ENCODE measurements at places on chromosomes 7 and 10.

DNA sequence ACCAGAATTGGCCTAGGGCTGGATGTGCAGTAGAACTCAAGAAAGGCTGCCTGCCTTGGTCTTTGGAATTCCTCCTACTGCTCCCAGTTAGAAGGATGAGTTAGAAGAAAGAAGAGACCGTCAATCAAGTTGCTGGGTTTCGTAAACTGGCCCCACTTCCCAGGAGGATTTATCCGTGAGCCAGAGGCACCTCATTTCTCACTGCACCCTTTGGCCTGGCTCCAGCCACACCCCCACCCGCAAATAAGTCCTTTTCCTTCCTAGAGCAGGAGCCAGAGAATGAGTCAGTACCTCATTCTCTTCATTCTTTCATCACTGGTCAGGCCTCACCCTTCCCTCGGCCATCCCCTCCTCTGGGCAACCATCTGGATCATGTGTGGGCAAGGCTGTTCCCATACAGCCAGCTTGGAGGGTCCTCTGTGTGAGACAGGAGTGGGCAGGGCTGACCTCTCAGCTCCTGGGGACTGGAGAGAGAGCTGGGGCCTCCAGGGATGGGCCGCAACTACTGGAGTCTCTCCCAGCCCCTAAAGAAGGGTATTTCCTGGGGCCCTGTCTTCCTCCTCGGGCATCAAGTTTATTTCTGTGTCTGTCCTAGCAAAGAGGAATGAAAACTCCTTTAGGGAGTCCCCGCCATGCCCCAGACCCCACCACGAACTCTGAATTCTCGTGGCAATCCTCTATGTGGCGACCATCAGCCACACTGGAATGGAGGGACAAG is 87.2 kb upstream of the DUSP5 start:
- no peak for DNase-seq

- no peak for DNase-seq
These were observed 18.1 kb downstream of the ADRB1 start for GRCh38 chr10:114061789-114062188.

- no peak for DNase-seq
These were observed 38.5 kb upstream of the LBX1 start for GRCh38 chr10:101267776-101268175.

DNA sequence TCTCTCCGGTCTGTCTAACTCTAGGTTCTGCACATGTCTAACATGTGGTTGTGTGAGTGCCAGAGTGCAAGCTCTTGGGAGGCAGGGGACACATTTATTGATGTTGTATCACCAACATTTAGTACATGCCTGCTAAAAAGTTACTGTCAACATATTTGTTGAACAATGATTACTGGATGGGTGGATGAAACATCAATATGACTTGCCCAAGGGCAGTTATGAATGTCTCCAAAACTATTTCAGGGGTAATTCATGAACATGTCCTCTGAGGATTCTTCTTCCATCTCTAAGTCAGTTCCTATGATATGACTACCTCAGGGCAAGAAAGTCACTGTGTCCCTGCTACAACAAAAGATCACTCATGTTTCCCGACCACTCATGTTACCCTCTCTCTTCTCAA is 91.3 kb upstream of the STEAP1B start:
- DNase-seq = no peak

- no peak for DNase-seq
These were observed 566.1 kb upstream of the NRP1 start for GRCh38 chr10:33900596-33900995.

DNA sequence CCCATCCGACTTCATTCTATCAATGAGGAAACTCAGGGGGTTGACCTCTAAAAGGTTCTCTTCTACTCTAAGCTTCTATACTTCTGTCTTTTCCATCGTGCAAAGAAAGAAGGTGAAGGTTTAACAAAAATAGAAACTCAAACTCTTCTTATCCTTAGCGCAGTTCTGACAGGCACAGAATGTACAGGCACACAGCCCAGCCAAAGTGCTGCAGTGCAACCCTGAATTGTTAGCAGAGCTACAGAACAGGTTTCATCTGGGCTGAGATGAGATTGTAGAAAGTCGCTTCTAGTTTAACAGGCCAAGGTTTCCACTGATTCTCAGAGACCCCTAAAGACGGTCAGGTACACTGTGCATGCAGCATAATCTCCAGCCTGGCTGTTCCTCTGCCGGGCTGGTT is 79.3 kb upstream of the AFAP1L2 start:
- no peak for DNase-seq

DNA sequence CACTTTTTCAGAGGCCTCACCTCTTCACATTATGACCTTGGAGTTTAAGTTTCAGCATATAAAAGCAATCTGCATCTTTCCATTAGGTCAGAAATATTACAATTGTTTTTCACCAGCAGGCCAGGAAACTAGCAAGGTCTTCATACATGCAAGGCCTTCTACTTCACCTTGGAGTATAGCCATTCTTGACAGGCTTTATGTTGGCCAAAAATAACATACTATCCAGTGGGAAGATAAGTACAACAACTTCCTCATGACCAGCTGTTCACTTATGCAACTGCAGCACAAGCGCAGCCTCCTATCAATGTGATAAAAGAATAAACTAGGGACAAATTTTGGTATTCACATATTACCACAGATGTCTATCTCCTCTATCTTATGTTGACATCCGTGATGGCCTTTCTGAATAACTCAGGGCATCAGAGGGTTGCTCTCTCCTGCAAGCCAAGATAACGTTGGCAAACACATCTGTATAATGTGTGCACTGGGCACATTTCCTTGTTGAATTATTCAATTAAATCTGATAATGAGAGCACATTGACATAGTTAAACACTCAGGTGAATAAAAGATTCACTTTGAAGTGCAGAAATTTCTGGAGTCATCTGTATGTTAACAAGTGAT is 239.8 kb downstream of the FZD1 start:
- no peak for DNase-seq

GRCh38 chr10:36779238-36779846 is 346.1 kb upstream of the ANKRD30A start:
- DNase-seq = no peak

DNA sequence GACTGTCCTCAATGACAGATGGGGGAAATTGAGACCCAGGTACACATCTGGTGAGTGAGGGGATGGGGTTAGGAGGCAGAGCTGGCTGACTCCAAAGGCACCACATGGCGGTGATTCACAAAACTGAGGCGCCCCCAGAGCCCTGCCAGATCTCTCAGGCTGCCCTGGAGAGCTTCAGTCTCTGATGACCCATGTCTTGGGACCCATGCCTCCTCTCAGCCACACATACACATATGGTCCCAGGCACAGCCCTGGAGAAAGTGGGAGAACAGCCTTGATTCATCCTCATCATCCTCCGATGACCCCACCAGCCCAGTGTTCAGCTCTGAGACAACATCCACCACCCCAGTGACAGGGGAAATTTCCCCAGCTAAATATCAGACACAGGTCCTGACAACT is 426.0 kb downstream of the RPS24 start:
- no peak for DNase-seq

DNA sequence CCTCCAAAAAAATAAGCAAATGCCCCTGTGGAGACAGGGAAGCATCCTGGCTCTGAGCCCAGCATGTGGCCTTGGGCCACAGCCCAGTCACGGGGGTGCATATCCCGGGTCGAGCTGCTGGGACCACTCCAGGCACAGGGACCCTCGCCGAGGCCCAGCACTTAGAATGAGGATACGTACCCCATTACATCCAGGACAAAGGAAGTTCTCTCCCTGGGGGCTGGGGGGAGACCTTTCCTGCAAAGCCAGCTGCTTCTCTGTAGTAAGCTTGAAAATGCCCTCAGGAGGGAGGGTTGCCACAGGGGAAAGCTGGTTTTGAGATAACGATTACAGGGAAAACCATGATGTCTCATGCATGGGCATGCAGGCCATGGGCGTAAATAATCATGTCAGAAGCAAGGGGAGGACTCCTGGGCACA is 75.5 kb downstream of the HIPK2 start:
- no peak for DNase-seq

DNA sequence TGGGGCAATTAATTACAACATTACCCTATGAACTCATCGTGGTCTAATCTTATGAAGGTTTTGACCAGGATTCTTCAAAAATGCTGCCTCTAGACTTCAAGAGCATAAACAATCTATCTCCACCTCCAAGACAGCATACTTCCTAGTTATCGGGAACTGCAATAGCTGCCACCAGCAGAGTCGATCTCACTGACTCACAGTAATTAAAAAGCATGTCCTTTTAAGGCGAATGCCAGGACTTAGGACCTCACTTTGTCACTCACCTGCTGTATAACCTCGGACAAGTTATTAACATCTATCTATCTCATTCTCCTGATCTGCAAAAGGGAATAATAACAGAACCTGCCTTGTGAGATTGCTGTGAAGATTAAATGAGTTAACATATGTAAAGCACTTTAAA is 666.0 kb upstream of the COBL start:
- no peak for DNase-seq

DNA sequence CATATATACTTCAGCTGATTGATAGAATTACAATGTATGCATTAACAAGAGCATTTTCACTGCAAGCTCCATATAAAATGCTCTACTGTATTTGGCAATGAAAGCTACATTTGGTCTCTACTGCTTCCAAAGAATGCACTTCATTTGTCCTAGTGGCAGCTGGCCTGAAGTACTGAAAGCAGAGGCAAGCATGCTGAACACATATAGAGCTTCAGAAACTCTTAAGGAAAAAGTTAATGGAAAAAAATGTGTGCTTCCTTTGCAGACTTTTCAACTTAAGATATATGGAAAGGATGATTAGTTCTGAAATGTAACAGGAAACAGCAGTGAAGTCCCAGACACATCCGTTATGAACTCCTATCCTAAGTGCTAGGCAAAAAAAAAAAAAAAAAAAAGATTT is 537.1 kb upstream of the POM121L12 start:
- DNase-seq = no peak

All from CD4-positive, alpha-beta T cell treated with Interleukin-1 beta for 1 hour (primary cell).